ENCODE measurements at places on chromosomes 3 and 15.

GRCh38 chr15:90205050-90205848, 4.1 kb downstream of the SEMA4B start:
- no peak for DNase-seq

DNA sequence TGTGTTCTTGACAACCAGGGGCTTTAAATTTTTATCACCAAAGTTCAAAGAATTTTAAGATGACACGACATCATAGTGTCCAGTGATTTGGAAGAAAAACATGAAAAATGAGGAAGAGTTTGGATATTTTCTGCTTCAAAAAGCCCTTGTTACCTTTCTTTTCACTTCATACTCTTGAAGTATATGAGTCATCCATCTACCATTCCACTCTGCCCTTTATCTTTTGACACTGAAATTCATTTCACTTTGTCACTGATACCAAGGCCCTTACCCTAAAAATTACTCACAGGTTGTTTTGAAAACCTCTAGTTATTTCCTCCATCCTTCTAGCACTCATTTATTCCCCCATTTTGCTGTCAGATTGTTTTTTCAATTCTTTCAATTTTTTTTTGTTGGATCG, 42.7 kb downstream of the OR5H15 start:
- no peak for DNase-seq

GRCh38 chr3:27349832-27350231, 19.4 kb downstream of the NEK10 start:
- DNase-seq, result no peak

GRCh38 chr3:55162031-55162795, 234.4 kb upstream of the LRTM1 start:
- no peak for DNase-seq

- DNase-seq, result no peak
These were observed 215.3 kb upstream of the CGNL1 start for GRCh38 chr15:57160823-57161560.

DNA sequence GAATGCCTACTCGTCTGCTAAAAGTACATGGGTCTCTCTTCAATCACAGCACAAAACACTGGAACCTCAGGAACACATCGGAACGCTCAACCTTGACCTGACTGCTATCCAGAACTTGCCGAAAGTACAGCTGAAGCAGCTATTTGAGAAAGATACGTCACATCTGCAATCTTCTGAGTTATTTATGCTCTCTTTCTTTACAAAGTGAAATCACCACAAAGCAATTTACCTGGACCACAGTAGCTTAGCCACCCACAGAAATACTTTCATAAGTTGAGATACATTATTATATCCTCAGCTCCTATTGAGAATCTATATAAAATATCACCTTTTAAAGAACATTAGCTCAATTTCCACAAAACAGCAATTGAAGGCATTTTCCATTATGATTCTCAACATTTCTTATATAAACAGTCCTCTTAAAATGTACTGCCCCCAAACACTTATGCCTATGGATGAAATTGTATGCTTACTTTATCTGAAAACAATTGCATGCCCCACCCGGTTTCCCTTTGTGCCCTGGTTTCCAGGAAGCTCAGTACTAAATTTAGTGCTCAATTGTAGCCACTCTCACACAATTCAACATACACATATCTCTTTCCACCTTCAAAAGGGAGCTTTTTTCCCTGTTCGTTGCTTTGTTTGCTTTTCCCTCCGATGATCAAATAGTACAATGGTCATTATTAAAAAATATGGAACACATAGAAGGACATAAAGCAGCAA, 31.8 kb downstream of the HEG1 start:
- DNase-seq, result no peak

GRCh38 chr3:21791356-21791755, 40.3 kb upstream of the ZNF385D start:
- DNase-seq, result no peak

DNA sequence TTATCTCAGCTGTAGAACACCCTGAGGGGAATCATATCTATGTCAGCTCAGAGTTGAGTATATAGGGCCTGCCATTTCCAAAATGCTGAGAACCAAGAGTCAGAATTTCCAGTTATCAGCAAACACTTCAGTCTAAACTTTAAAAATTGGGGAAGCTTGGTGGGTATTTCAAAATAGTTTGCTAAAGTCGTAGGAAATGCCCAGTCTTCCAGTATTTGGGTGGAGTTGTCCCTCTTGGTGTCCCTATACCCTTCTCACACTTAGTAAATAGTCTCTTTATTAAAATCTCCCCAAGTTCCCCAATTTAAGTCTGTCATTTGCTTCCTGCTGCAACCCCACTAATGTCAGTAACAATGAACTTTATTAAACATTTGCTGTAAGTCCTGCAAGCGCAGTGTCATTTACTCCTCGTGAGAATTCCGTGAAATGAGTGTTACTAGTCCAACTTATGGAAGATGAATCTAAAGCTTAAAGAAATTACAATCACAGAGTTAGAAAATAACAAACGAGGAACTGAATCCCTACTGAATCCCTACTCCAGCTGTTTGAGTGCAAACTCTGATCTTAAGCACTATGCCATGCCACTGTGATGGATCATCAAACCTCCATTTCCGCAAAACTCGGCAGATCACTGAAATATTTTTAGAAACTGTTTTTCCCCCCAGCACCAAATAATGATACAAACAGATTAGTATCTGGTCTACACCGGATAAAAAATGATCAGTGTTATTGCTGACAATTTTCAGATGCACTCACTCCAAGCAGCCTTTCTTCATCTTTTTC, 341.7 kb upstream of the PROK2 start:
- DNase-seq, result no peak

DNA sequence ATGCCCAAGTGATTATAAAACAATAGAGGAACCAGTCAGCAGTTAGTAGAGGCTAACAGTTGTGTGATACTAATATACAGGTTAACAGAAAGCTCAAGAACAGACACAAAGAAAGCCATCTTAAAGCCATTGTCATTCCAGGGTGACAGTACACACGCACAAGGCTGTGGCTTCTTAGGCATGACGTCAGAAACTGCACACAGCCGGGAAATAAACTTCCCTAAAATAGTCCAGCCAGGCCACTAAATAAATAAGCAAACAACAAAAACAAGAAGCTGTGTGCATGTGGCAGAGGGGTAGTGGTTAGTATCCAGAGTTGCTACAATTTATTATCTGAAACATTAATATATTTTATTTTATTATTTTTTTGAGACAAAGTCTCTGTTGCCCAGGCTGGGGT, 49.8 kb downstream of the PPCDC start:
- no peak for DNase-seq

GRCh38 chr15:47003568-47003967, 713.7 kb upstream of the SEMA6D start:
- no peak for DNase-seq

- DNase-seq, result no peak
These were observed 202.9 kb upstream of the PROK2 start for GRCh38 chr3:71987828-71988227.

DNA sequence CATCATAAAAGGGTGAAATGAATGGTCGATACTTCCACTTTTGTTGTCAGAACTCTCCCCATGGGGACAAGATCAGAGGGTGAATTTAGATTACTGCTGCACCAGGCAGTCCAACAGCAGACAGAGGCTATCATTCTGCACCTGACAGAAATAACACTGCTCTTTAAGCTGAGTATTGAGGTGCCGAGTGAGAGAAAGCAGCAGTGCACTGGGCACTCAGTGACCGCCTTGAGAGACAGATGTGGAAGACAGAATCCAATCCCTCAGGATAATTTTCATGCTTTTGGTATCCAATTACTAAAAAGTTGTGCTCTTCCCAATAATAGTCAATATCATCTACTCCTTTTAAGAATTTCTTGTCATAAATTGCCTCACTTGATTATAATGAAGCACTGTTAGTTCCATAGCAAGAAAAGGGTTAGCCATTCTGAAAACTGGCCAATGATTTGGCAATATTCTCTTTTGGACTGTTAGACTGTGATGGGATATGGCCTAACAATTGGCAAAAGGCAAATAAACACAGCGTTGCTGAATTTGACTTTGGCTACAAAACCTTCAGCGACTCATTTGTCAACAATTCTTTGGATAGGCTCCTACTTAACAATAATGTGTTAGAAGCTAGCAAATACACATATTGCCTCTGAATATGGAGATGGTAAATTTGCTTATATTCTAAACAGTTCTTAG, 5.5 kb downstream of the FGF7 start:
- no peak for DNase-seq

DNA sequence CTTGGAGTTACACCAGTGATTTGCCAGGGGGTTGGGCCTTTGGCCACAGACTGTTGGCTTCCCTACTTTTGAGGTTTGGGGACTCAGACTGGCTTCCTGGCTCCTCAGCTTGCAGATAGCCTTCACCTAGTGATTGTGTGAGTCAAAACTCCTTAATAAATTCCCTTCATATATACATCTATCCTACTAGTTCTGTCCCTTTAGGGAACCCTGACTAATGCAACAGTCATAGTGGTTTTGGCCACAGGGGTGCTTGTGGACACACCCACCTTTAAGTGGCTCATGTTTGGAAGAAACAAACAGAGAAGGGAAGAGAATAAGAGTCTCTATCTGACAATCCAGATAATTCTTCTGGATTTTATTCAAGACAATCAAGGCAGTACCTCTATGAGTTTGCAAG, 457.7 kb downstream of the EPHA3 start:
- no peak for DNase-seq

DNA sequence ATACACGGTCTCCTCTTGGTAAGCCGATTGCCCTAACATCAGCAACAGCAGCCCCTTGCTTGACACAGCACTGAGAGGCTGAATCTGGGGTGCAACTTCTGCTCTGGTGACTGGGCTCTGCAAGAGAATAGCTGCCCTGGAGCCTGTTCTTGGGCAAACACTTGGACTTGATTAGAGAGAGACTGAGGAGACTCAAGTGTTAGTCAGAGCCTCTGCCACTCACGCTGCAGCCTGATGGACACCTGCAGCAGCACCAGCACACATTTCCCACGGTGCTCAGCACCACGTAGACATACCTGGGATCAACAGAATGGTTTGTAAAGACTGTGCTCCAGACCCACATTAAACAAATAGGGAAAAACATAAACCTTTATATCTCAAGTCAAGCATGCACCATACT, 35.8 kb upstream of the UMPS start:
- DNase-seq, result no peak

GRCh38 chr15:97691799-97692198, 268.7 kb upstream of the ARRDC4 start:
- no peak for DNase-seq

DNA sequence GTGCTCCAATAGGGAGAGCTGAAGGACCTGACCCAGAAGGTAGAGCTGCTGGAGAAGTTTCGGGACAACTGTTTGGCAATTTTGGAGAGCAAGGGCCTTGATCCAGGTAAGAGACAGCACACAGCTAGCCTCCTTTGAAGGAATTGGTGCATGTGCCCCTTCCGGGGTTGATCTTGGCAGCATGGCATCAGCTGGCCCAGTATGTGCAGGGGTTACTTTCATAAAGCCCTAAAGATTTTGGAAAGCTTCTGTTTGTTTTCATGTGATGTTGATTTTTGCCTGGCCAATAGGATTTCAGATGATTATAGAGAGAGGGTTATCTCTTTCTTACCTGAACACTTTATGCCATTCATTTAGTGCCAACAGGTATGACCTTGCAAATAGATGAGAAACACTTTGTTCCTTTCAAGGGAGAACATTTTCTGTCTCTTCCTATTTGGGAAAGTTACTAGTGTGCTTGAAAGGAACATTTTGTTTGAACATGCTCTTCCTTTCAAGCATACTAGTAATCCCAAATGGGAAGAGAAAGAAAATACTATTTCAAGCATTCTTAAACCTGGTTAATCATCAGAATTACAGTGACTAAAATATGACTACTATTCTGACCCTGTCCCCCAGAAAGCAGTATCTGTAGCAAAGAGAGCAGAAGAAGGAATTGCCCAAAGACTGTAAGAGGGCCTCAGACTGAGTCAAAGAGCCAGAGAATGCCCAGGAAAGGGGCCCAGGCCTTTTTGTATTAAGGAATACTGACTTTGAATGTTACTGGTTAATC, 7.5 kb downstream of the KNSTRN start:
- DNase-seq, result no peak

- no peak for DNase-seq
These were observed 22.8 kb upstream of the CYFIP1 start for GRCh38 chr15:23002920-23003319.

DNA sequence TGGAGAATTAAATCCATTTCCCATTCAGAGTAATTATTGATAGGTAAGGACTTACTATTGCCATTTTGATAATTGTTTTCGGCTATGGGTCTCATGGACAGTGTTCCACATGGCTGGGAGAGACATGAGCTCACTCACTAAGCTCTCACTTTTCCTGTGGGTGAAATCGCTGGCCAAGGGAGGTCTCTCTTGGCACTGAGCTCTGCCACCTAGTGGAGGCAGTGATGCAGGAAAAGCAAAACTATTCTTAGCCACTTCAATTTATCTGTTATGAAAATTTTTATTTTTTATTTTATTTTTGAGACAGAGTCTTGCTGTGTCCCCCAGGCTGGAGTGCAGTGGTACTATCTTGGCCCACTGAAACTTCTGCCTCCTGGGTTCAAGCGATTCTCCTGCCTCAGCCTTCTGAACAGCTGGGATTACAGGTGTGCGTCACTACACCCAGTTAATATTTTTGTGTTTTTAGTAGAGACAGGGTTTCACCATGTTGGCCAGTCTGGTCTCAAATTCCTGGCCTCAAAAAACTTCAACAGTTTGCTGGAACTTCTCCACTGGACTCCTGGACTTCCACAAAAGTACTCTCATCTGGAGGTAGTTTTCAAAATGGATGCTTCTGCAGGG, 4.7 kb upstream of the RNF13 start:
- DNase-seq, result peak; percentile 40

DNA sequence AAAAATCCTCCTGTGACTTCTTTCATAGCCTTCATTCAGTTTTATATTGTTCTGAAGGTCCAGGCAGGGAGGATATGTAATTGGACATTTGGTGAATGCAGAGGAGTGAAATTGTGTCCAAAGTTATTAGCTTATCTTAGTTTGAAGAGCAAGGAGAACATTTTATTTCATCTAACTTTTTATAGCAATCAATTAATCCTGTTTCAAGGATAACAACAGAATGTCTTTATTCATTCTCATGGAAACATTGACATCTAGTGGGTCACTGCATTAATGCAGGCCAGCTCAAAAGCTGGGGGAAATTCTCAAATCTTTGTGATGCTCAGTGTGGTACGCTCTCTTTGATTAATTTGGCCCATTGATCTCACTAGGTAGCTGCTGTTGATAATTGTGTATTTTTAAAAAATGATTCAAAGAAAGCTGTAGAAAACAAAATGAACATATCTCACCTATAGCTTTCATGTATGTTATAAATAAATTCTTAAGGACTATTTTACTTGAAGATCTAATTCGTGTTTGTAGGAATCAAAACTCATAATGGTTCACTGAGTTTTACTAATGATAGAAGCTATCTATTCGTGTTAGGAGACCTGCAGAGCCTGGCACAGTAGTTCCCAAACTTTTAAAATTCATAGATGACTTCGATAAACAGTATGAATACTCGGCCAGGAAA, 150.8 kb upstream of the KCNMB2 start:
- no peak for DNase-seq
